IPS DF 19.7 (cell line): ENCODE measurements at places on chromosomes 1 and 21.

GRCh38 chr1:41689558-41689981, 205.1 kb upstream of the EDN2 start:
- DNase-seq, result no peak

DNA sequence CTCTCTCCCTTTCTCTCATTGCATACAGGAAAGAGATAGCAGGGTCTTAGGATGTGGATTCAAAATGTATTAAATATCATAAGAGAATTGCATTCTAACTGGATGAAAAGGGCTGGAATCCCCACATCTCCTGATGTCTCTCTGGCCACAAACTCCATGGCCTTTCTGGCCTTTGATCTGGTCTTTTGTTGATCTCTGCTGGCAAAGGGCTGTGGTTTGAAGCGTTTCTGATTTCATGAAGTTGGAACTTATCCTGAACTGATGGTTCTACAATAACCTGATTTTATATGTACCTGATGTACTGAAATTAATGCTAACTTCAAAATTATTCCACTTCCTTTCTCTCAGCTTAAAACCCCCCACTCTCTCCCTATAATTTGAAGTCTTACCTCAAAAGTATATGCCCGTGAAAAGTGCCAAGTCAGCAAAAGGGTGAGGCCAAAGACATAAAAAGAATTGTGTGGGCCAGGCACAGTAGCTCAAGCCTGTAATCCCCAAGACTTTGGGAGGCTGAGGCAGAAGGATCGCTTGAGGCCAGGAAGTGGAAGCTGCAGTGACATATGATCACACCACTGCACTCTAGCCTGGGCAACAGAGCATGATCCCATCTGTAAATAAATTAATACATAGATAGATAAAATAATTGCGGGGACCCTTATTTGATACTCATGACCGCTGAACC, 6.4 kb upstream of the KIF14 start:
- DNase-seq, result no peak

- no peak for DNase-seq
These were observed 29.4 kb downstream of the GJA4 start for GRCh38 chr1:34822202-34822601.

DNA sequence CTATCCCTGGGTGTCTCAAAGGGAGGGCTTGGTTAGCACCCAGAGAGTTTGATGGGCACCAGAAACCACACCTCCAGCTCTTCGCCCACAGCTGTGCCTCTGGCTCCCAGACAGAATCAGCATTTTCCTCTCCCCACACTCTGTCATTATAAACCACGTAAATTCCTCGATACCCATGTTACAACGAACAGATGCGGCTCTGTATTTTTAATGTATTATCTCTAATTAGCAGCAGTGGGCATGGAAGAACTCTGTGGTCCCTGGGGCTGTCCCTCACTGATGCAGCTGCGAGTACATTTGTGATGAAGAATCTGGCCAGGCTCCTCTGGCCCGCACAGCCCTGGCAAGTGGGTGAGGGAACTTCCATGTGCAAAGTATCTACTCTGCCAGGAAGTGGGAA, 10.8 kb downstream of the HMGB4 start:
- DNase-seq, result no peak

- DNase-seq, result no peak
These were observed 53.1 kb downstream of the UBIAD1 start for GRCh38 chr1:11326070-11326469.

GRCh38 chr1:85406887-85407533, 57.9 kb downstream of the DDAH1 start:
- DNase-seq, result no peak

DNA sequence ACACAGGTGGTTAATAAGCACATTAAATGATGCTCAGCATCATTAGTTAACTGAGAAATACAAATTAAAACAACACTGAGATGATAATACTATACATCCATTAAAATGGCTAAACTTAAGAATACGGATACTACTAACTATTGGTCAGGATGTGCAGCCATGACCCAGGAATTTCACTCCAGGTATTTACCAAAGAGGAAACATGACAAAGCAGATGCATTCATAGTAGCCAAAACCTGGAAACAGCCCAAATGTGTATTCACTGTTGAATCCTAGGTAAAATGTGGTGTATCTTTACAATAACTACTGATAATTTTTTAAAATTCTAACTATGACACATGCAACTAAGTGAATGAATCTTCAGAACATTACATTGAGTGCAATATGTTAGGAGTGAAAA, 73.0 kb downstream of the PTPRC start:
- DNase-seq, result no peak
